ENCODE measurements at places on chromosomes 7 and 10.

DNA sequence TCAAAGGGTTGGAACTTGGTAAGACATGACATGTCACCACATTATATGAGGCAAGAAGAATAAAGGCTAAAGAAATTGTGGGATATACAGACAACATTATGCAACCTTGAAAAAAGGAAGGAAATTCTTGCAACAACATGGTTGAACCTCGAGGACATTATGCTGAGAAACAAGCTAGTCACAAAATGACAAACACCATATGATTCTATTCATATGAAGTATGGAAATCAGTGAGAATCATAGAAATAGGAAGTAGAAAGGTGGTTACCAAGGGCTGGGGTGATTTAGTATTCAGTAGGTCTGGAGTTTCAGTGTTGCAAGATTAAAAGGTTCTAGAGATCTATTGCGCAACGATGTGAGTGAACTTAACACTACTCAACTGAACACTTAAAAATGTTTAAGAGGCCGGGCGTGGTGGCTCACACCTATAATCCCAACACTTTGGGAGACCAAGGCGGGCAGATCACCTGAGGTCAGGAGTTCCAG lies 126.9 kb upstream of the TBX20 start:
- H3K4me3 ChIP-seq, result no peak overlapping the region
- H3K4me1 ChIP-seq, result no peaks in the 10 kb centered on the region
- H3K27ac ChIP-seq, result no peak overlapping the region
- no peaks in the 10 kb centered on the region for H3K36me3 ChIP-seq
- peaks cover 10% of the 10 kb centered on the region for H3K27me3 ChIP-seq

DNA sequence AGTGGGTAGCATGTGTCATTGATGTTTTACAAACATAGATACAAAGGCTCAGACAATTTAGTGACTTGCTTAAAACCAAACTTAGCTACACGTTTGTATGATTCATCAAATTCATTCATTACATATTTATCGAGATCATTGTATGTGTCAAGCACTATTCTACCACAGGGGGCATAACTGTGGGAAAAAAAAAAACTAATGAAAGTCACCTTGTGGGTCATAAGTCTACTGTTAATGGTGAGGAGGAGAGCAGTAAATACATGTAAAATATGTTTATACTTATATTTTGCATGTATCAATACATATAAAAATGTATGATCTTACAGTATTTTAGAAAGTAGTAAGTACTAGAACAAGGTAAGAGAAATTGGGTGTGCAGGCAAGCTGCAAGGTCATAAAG lies 933.8 kb downstream of the IPMK start:
- H3K4me3 ChIP-seq, result no peak overlapping the region
- H3K27me3 ChIP-seq, result no peaks in the 10 kb centered on the region
- H3K4me1 ChIP-seq, result no peaks in the 10 kb centered on the region
- no peak for DNase-seq

- no peak overlapping the region for H3K4me3 ChIP-seq
- no peaks in the 10 kb centered on the region for H3K4me1 ChIP-seq
- no peak for DNase-seq
- no peaks in the 10 kb centered on the region for H3K27me3 ChIP-seq
Observed at GRCh38 chr7:71173955-71174354, 42.0 kb downstream of the GALNT17 start.

GRCh38 chr10:124587811-124588211 lies 126.2 kb downstream of the LHPP start:
- H3K4me1 ChIP-seq, result no peaks in the 10 kb centered on the region
- no peak for DNase-seq
- H3K36me3 ChIP-seq, result no peaks in the 10 kb centered on the region
- H3K27ac ChIP-seq, result no peak overlapping the region

DNA sequence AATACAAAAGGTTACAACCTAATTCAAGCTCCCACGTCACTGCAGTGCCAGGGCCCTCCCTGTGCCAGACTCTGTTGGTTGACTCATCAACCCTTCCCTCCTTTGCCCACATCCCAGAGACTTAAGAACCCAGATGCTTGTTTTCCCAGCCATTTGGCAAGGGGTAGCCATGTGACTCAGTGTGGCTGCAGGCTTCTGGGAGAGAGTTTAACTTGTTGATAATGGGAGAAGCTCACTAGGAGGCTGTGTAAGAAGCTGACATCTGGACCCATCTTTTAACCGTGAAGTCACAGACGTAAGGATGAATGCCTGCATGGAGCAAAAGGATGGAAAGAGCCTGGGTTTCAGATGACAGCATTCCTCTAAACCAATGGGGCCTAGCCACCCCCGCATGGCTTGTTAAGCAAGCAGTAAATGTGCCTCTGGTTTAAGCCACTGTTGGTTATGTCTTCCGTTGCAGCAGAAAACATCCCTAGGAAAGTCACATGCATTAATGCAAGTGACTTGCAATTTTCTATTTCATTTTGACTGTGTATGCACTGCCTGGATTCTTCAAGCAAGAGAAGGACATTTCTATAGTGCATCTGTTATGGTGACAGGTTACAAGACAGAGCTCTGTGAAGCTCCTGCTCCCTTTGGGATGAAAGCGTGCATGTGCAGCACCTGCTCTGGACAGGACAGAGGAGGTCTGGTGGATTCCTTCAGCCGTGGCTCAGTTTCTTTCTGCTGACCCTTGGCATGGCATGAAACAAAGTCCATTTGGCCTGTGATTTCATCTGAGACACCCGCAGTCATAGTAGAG lies 57.5 kb upstream of the CREB5 start:
- no peaks in the 10 kb centered on the region for H3K36me3 ChIP-seq
- H3K27me3 ChIP-seq, result peaks cover 7% of the 10 kb centered on the region
- H3K4me3 ChIP-seq, result no peak overlapping the region

GRCh38 chr7:30932562-30932961 lies 20.9 kb downstream of the AQP1 start:
- H3K4me1 ChIP-seq, result no peaks in the 10 kb centered on the region
- no peak overlapping the region for H3K4me3 ChIP-seq
- no peaks in the 10 kb centered on the region for H3K36me3 ChIP-seq
- H3K27ac ChIP-seq, result no peak overlapping the region
- peaks cover 18% of the 10 kb centered on the region for H3K27me3 ChIP-seq
- DNase-seq, result no peak

- DNase-seq, result no peak
- H3K4me1 ChIP-seq, result peaks cover 2% of the 10 kb centered on the region
- H3K36me3 ChIP-seq, result no peaks in the 10 kb centered on the region
- H3K4me3 ChIP-seq, result no peak overlapping the region
Observed at GRCh38 chr10:98272245-98272644, 4.3 kb upstream of the LOXL4 start.
